NCI-H1092 treated with DMSO at 0.1 percent for 48 hours (cell line): ENCODE measurements at places on chromosomes 3 and 15.

DNA sequence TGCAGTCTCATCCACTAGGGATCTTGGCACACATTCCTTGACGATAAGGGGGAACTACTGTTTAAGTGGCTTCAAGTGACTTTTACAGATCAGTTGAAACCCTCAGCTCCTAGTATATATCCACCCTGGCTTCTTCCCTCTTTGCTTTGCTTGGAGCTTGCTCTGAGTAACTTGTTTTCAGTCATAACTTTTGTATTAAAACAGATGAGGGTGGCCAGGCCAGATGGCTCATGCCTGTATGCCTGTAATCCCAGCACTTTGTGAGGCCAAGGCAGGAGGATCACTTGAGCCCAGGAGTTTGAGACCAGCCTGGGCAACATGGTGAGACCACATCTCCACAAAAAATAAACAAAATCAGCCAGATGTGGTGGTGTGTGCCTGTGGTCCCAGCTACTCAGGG lies 42.4 kb downstream of the EOMES start:
- DNase-seq: no peak

DNA sequence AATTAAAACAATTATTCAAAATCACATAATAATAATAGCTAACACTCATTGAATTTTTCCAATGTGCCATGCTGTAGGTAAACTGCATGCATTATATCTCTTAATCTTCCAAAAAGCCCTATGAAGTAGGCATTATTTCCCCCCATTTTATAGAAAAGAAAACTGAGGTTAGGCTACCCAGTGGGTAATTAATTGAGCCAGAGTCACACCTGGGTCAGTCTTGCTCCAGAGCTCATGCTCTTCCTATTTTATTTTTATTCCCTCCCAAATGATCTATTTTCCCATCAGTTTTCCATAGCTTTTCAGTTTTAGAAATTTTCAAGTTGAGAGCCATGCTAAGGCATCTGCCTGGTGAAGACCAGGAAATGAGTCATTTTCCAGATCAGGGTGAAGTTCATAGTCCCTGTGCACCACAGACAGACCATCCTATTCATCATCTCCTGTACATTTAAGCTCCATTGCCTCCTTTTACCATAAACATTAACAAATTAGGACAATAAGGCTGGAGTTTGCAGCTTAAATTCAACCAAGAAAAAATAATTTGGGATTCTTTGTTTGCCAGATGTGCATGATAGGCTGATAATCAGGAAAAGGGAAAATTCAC lies 417.3 kb downstream of the OTOL1 start:
- no peak for DNase-seq

DNA sequence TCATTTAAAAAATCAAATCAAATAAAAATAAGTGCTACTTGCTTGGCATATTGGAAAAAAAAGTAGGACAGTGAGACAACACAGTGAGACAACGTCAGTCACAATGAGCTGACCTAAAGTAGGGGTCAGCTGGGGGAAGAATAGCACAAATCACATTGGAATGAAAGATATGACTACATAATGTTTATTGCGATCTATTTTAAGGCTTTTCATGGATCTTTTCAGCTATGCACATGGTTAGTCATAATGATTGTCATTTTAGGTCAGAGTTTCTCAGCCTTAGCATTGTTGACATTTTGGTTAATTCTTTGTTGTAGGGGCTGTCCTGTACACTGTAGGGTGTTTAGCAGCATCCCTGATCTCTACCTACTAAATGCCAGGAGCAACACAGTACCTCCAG lies 44.5 kb downstream of the CMSS1 start:
- no peak for DNase-seq

- DNase-seq: no peak
These were observed 68.9 kb upstream of the PCSK6 start for GRCh38 chr15:101558221-101558941.

- DNase-seq: no peak
These were observed 39.6 kb downstream of the LNP1 start for GRCh38 chr3:100440895-100441294.

DNA sequence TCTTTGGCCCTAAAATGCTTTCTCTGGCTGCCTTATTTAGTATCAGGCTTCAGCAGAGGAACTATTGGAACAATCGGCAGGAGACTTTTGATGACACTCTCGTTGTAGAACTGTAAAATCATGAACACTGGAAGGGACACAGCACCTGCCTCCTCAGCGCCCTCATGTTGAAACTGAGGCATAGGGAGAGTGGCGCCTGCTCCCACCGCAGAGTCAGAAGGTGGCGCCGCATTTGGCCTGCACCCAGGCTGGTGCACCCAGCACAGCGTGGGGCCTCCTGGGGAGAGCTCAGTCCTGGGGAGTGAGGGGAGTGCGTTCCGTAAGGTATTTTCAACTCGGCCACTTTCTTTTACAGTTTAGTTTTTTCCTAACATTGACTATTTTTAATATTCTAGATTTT lies 78.2 kb upstream of the BLM start:
- peak; percentile 46 for DNase-seq

- no peak for DNase-seq
These were observed 121.9 kb downstream of the CHST2 start for GRCh38 chr3:143241481-143241951.

DNA sequence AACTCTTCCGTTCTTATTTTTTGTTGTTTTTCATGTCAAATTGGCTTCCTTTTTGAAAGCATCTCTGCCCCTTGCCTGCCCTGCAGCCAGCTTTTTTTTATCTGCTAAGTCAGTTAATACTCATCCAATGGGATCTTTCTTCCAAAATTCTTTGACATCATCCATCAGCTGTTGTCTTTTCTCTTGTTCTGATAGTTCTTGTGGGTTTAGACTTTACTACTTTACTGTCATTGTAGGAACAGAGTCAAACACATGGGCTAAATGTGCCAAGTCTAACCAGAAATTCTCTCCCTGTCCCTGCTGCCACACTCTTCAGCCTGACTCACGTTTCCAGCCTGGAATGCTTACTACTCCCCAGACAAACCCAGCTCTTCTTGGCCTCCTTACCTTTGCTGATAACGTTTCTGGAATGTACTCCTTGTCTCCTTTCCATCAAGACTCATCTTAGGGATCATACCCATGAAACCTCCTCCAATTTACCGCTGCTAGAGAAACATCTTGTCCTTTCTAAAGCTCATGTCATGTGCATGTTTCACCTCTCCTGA lies 10.7 kb upstream of the VPS8 start:
- no peak for DNase-seq

GRCh38 chr15:63870043-63870394 lies 36.3 kb upstream of the HERC1 start:
- DNase-seq: no peak

GRCh38 chr15:29690765-29691475 lies 131.3 kb downstream of the TJP1 start:
- peak; percentile 33 for DNase-seq

DNA sequence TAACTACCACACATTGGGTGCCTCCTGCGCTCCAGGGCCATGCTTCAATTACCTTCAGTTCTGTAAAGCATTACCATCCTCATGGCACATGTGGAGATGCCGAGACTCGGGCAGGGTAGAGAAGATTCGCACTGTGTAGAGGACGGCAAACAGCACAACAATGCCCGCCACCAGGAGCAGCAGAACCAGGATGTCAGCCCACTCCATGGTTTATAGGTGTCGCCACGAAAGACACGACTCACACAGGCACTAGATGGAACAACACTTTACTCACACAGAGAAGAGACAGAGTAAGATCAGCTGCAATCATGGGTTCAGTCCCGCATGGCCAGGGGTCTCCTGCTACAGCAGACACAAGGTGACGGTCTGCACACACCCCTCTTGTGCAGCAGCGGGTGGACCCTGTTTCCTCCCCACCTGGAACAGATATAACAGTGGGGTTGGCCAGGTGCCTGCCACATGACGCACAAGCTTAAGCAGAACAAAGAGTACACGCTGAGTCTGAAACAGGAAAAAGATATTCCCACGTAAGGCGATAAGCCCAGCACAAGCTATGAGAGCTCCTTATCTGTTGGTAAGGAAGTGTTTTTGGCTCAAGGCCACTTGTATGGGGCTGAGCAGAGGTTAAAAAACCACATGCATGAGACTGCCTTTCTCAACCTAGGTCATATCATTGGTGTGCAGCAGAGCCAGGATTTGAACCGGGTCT lies 2.5 kb upstream of the TBC1D21 start:
- DNase-seq: peak; percentile 4

DNA sequence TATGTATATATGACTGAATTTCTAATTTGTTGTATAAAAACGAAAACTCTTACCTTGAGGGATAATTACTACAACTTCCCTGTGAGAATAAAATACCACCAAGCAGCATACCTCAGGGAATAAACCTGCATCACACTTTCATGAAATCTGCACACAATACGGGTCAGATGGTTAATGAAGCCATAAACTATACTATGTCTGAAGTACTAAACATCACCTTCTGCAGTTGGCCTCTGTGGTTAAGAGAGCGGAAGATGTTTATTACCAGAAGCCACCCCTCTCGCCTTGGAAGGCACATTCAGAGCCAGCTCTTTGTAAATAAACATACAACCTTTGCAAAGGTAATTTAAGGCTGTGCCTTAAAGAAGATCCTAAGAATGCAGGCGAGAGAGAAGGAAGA lies 462.1 kb upstream of the NR2F2 start:
- no peak for DNase-seq

- DNase-seq: no peak
These were observed 14.3 kb downstream of the ANP32A start for GRCh38 chr15:68806220-68807060.

GRCh38 chr3:175988401-175988800 lies 1129.3 kb downstream of the NAALADL2 start:
- no peak for DNase-seq

DNA sequence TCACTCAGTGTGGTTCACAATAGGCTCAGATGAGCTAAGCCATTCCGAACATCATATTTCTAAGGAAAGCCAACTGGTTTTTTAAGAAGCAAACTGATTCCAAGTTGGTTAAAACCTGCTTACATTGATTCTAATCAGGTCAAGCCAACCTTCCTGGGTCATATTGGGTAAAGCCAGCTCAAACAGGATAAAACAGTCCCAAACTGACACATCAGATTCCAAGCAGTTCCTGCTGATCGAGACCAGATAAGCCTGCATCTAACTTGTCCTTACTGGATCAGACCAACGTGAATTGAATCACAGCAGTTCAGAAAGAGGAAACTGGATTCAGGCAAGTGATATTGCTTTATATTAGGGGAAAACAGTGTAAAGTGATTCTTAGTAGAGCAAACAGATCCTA lies 18.6 kb upstream of the THSD4 start:
- no peak for DNase-seq

DNA sequence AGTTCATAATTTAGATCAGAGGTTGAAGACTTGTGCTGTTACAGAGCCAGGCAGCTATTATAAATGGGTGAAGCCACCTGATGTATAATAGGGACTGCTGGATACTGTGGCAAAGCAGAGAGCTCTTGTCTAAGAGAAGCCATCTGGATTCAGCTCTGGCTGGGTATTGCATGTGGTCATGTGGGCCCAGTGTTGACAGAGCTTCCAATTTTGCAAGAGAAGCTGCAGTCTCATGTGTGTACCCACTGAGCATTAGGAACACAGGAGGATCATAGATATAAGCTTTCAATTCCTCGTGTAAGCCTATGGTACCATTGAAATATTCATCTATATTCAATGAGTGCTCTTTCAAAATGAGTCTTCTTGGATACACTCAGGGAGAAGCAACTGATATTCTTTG lies 303.9 kb upstream of the SLCO3A1 start:
- DNase-seq: peak; percentile 13

DNA sequence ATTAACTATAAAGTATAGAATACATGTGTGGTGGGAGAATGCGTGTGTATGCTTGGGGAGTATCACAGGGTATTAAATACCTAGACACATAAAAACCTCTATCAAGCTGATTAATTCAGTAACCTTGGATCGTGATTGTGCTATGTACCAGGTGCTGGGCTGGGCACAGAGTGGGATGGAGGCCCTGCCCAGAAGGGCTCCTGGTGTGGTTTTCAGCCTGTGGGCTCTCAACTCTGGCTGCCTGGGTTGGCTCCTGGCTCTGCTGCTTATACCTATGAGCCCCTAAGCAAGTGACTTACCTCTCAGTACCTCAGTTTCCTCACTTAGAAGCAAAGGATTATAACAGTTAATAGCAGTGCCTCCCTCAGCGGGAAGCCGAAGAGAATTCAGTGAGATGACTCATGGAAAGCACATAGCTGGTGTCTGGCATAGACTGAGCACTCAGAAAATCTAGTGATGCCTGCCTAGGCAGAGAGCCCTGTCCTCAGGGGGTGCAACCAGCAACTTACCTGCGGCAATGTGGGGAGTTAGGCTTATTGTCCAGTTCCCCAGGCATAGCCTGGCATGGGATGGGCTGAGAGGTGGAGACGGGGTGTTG lies 90.6 kb upstream of the MYZAP start:
- no peak for DNase-seq

DNA sequence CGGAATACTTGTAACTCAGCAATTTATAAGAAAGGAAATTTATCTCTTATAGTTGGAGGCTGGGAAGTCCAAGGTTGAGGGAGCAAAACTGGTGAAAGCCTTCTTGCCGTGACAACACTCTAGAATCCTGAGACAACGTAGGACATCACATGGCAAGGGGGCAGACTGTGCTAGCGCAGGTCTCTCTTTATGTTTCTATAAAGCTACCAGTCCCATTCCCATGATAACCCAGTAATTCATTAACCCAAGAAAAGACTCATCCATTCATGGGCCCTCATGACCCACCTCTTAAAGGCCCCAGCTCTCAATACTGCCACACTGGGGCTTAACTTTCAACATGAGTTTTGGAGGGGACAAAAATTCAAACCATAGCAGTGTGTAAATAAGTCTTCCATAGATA lies 260.2 kb downstream of the ZBTB20 start:
- no peak for DNase-seq

- no peak for DNase-seq
These were observed 8.1 kb downstream of the CISH start for GRCh38 chr3:50603261-50604109.

- DNase-seq: no peak
These were observed 27.7 kb downstream of the EMC4 start for GRCh38 chr15:34252545-34252944.

GRCh38 chr3:99499235-99500158 lies 138.9 kb upstream of the COL8A1 start:
- DNase-seq: no peak

GRCh38 chr3:137165117-137165806 lies 207.5 kb downstream of the IL20RB start:
- no peak for DNase-seq

DNA sequence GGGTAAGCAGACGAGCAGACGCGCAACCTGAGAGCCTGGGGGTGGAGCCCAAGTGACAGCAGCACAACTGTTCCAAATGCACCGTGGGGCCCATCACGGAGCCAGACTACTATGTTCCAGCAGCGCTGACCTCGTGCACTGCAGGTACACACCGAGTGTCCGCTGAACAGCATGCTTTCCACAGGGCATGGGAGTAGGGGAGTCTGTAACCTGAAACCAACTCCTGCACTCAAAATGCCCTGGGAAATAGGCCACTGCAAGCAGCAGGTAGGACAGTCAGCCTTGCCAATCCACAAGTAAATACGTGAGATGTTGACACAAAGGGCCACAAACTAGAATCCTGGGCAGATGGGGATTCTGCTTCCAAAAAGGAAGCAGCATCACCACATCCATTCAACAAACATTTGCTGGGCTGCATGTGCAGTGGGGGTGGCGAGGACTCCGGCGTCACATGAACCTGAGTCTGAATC lies 73.9 kb downstream of the TBC1D2B start:
- peak; percentile 92 for DNase-seq

GRCh38 chr3:134449277-134449676 lies 36.5 kb downstream of the ANAPC13 start:
- peak; percentile 70 for DNase-seq
